ENCODE measurements at places on chromosomes 16 and 17.

- no peak for DNase-seq
Measured at GRCh38 chr17:47848198-47848513, 2.8 kb downstream of the SP6 start.

DNA sequence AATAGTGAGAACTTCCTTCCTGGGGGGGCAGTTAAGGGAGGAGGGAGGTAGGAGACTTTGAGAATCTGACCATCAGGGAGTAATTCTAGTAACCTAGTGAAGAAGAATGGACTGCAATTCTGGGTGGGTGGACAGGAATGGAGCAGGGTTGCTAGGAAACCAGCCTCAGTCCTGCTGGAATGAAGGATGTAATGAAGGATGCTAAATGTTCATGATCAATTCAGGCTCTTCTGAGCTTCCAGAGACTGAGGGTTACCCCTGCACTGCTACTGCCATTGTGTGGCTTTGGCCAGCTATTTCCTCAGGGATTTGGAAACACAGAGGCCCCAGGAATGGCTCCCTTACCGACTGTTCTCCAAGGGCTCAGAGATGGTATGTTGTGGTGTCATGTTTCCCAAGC lies 116.4 kb downstream of the UTP18 start:
- DNase-seq, result no peak

DNA sequence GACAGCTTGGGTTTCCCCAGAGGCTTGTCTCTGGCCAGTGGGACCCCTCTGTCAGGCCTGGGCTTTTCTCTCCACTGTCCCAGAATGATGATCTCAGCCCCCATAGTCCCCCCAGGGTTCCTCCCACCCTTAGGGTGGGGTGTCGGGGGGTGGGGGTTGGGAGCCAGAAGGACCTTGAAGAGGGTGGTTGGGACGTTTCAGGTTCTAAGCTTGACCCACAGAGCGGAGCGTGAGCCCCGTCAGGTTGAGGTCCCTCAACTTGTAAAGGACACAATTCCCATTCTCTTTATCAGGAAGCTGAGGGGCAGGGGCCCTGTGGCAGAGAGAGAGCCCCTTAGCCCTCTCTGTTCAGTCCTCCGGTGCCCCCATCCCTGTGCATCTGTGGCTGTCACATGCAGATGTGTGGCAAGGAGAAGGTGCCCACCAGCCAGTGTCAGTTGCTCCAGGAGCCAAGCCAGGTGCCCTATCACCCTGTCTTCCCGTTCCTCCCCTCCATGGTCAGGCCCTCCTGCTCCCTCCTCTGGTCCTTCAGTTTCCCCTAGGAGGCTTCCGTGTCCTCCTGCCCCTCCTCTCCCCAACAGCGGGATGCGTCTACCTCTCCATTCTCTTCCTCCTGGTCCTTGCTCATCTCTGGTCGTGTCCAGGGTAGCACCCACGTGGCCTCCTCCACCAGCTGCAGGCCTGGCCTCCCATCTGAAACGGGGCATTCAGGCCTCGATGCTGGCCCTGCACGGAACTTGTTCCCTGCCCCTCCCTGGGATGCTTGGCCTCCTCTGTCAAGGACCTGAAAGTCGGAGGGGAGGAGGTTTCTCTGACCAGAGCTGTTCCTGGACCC lies 1.5 kb upstream of the NTN3 start:
- DNase-seq, result no peak

- DNase-seq, result no peak
Measured at GRCh38 chr17:63753215-63753614, 11.6 kb upstream of the STRADA start.

DNA sequence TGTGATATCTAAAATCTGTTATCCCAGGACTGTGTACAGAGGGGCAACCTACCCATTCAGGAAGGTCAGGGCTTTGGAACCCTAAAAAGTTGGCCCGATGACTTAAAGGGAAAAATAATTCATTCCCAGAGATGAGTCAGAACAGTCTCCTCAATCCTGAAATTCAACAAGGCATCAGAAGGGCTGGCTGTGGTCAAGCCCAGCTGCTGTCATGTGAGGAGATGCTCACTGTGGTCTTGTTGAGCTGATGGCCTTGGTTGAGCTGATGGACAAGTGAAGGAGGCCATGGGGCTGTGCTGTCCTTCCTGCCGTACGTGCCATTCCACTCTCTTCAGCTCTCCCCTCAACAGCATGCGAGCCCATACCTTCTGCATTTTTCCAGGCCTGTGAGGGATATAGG lies 20.9 kb upstream of the DRG2 start:
- no peak for DNase-seq

DNA sequence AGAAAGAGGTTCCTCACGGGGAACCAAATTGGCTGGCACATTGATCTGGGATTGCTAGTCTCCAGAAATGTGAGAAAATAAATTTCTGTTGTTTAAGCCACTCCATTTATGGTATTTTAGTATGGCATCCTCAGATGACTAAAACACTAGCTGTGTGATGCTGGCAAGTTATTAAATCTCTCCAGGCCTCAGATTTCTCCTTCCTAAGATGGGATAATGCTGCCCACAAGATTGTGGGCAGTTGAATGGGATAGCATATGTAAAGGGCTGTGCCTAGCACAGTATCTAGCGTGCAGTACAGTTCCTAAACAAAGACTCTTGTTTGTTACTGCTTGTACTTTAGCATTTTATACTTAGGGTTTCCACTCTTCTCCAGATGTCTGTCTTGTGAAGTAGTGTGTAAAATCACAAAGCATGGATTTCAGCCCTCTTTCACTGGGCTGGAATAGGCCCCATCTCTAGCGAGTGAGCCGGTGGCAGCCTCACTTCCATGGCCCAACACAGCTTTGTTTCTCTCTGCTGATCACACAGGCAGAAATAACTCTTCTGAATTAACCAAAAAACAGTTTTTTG lies 38.2 kb upstream of the PHAF1 start:
- no peak for DNase-seq

DNA sequence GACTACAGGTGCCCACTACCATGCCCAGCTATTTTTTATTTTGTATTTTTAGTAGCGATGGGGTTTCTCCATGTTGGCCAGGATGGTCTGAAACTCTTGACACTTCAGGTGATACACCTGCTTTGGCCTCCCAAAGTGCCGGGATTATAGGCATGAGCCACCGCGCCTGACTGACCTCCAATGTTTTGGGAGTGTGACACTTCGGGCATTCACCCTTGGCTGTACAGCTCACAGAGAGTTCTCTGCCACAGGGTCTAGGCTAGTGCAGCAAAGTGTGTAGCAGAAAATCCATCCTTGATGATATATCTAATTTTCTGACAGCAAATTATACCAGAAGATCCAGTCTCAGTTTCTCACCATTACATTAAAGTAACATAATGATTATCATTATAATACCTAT lies 14.1 kb downstream of the FAM20A start:
- no peak for DNase-seq

- DNase-seq, result no peak
Measured at GRCh38 chr16:88084881-88085280, 133.6 kb downstream of the BANP start.

DNA sequence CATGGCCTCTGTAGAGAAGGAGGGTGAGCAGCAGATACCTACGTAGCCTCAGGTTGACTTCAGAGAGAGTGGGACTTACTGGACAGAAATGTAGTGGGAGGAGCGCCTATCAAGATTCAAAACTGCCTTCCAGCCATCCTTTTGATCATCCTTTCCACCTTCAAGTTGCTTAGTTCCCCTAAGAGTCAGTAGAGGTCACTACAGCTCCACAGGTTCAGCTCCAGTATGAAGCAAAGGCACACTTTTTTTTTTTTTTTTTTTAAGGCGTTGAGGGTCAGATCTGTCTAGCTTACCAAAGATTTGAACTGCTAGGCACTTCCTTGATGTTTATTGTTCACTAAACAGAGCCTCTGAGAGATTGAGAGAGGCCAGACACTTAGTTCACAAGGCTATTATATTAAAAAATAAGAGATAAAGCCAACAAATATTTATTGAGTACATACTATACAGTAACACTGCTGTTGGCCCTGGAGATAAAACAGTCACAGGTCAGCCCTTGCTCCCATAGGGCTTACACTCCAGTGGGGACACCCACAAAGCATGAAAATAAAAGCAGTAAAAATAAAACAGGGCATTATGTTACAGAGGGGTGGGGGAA lies 3.1 kb downstream of the RNF227 start:
- DNase-seq, result peak; percentile 49

- DNase-seq, result no peak
Measured at GRCh38 chr17:36133602-36134236, 30.1 kb downstream of the CCL4 start.

- no peak for DNase-seq
Measured at GRCh38 chr17:34389126-34389750, 26.2 kb upstream of the CCL1 start.

DNA sequence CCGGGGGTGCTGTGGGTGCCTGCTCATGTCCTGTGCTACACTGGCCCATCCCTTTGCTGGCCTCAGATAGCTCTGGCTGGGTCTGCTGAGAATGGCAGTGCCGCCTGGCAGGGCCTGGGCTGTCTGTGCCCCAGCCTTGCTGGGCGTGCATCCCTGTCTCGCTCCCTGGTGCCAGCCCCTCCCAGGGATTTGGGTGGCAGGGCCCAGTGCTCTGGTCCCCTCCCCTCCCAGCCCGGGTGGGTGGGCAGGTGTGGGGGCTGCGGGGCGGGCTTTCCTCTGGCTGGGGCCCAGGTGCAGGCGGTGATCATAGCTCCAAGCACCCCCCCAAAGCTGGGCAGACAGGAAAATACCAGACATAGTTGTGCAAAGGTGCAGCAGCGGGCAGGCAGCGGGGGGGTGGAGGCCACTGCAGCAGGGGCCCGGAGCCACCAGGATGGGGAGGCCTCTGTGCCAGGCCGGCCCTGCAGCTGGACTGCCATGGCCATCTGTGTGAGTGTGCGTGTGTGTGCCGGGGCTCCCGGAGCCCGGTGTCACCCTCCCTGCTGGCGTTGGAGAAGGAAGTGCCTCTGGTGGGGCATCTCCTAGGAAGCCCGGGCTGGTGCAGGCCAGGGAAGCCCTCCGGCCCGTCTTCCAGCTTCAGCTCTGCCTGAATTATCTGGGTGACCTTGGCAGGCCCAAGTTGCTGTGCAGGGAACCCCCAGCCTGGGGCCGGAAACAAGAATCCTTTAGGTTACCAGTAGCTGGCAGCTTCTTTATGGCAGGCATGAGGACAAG lies 7.4 kb downstream of the GLIS2 start:
- no peak for DNase-seq

DNA sequence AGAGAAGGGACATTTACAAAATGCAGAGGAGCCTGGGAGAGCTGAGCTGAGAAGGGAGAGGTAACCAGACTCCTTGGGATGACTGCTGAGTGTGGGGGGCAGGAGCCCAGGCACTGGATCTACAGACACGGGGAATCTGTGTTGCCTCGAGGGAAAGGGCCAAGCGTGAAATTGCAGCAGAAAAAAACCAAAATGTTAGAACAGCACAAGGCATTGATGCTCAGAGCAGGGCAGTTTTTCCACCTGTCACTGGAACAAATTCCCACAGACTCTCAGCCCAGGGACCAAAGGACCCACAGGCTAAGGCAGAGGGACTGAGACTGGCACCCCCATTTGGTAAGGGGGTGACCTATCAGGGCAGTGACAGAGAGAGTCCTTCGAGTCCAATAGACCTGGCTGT lies 2.0 kb downstream of the PITPNM3 start:
- DNase-seq, result no peak

DNA sequence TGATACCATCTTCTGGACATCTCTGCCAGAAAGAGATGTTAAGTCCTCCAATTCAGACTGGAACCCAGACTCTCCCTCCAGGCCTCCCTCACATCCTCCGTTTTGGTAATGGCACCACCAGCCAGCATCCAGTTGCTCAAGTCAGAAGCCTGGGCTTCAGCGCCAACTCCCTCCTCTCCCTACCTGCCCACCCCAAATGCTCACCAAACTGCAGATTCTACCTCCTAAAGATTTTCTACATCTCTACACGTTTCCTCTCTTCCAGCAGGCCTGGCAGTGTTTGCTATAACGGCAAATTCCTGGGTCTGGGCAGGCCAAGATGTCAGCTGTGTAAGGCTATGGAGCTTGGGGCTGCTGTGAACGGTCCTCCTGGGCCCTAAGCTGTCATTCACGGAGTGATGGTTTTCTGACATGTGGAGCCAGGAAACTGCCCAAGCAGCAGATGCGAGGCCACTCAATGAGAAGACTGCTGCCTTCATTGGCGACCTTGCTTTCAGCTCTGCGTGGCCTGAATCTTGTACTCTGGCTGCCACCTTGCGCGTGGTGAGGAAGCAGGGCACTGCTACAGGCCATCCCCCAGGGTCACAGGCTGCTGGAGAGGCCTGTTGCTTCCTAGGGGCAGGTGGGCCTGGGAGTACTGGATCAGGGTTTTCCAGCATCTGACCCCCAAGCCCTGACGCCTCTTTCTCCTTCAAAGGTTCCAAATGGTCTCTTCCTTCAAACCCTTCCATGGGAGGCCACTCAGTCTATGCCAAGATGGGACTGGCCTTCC lies 37.7 kb downstream of the TBX4 start:
- DNase-seq, result no peak

DNA sequence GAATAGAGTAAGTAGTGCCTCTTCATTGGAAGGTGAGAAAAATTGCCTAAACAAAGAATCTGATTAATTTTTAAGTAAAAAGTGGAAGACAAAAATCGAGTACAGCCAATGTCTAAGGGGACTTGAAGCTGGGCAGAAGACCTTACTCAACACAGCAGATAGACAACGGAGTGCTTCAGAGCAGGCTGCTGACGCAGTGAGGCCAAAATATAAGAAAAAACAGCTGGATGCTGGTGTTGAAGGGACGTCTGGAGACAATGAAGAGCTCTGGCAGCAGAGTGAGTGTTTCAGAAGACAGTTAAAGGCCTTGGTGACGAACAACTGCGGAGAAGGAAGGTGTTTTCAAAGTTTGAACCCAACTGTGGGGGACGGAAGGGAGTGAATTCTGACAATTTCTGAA lies 169.8 kb downstream of the MRTFB start:
- DNase-seq, result no peak
